ENCODE measurements at places on chromosomes 3 and 15.
A peak's percentile ranks its signal among the peaks of the same experiment; 100 is the strongest.

- no peak for DNase-seq
Observed at GRCh38 chr3:97131476-97131875, 317.1 kb downstream of the EPHA6 start.

- no peak for DNase-seq
Observed at GRCh38 chr15:76791511-76791910, 113.6 kb downstream of the SCAPER start.

GRCh38 chr15:76190070-76190564 is 121.2 kb downstream of the ETFA start:
- no peak for DNase-seq

DNA sequence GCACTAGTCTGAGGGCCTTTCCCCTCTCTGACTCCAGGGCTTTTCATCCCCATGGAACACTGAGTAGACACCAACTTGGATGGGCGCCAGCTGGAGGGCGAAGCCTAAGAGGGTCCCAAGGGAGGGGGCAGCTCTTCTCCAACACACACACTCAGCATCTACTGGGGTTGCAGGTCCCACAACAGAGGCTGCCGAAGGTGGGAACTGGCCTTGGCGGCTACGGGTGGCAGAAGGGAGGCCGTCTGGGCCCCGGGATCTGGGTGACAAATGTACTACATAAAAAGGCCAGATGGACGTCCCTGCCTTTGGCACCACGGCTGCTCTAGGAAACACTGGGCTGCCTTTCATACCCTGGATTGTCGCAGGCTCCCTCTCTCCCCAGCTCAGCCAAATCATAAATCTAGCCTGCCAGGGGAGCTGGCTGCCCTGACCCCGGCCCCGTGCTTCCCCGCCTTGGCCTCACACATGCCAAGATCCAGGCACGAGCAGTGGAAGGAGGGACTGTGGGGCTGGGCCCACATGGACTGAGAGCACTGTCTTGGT is 31.5 kb downstream of the SEMA5B start:
- no peak for DNase-seq

GRCh38 chr15:71591057-71591456 is 219.3 kb upstream of the NR2E3 start:
- DNase-seq, result no peak

- no peak for DNase-seq
Observed at GRCh38 chr3:82081351-82081750, 319.9 kb upstream of the GBE1 start.

- no peak for DNase-seq
Observed at GRCh38 chr3:108673988-108674661, 83.1 kb downstream of the RETNLB start.

DNA sequence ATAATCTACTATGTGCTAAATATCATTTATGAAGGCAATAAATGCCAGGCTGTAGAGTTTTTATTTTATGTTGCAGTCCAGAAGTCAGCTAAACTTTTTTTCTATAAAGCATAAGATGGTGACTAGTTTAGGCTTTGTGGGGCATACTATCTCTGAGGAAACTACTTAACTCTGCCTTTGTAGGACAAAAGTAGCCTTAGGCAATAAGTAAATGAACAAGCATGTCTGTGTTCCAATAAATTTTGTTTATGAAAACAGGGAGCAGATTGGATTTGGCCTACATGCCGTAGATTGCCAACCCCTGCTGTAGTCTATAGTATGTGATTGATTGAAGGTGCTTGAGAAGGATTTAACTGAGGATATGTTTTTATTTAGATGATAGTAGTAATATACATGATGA is 502.5 kb upstream of the NAALADL2 start:
- DNase-seq, result no peak

DNA sequence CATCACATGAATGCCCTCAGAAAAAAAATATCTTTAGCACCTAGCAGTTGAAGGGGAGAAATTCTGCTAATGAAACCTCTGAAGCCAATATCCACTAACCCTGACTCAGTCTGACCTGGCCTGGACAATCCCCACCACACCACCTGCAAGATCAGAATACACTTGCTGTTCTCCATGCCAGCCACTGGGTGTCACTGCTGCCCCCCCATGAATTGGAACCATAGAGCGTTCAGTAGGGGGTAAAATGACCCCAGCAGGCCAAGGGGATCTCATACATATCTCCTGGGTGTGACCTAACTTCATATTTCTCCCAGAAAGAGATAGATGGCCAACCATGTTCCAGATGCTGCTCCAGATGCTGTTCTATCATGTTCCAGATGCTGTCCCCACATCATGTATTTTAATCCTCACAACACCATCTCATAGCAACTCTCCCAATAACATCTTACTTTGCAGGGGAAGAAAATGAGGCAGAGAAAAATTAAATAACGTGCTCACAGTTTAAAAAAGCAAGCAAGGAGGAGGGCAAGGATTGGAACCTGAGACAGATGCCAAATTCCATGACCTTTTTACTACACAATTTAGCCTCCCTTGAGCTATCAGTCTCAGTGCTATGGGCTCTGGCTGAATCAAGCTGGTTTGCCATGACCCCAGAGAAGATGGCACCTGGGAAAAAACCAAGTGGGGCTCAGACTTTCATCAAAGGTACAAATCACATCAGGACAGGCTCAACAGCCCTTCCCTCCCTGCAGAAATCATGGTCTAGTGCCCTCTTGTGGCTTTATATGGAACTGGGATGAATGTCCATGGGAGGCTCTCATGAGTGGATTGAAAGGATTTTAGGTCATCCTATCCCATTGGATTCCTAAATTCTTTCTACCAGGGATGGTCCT is 12.4 kb downstream of the NTRK3 start:
- DNase-seq, result peak; percentile 16

DNA sequence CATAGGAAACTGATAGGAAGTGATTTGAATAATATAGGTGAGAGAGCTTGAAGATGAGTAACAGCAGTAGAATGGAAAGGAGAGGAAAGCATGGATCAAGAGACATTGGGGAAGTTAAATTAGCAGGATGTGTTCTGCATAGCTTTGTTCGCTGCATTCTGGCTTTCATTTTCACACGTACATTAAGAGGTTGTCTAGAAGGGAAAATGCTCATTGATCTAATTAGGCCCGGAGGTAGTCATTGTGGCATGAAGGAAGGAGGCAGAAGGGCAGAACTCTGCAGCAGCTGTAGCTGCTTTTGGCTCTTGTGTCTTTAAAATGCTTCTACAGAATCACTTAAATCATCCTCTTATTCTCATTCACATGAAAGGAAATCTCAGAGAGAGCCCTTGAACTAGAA is 40.3 kb downstream of the KCNAB1 start:
- peak; percentile 36 for DNase-seq

DNA sequence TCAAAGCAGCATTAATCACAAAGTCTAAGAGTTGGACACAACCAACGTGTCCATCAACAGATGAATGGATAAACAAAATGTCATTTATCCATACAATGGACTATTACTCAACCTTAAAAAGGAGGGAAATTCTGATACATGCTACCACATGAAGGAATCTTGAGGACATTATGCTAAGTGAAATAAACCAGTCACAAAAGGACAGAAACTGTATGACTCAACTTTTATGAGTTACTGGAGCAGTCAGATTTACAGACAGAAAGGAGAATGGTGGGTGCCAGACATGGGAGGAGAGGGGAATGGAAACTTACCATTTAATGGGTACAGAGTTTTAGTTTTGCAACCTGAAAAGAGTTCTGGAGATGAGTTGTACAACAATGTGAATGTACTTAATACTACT is 43.0 kb upstream of the SEC13 start:
- no peak for DNase-seq

DNA sequence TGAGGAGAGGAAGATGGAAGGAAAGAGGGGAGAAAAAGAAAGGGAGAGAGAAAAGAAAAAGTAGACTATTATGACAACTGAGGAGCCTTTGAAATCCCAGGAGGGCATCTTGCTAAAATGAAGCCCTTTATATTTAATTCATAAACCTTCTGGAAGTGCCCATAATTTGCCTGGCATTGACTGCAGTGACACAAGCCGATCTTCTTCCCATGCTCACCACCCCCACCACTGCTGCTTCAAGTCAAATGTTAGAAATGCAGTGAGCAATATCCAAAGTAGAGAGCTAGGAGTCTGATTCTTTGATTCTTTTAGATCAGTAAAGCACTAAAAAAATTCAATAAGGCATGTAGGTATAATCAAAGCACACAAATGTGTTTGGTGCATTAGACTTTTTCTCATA is 138.7 kb upstream of the SNTN start:
- DNase-seq, result no peak

- DNase-seq, result no peak
Observed at GRCh38 chr3:164537485-164537884, 540.8 kb downstream of the SI start.
